ENCODE measurements at places on chromosomes 6 and 20.

DNA sequence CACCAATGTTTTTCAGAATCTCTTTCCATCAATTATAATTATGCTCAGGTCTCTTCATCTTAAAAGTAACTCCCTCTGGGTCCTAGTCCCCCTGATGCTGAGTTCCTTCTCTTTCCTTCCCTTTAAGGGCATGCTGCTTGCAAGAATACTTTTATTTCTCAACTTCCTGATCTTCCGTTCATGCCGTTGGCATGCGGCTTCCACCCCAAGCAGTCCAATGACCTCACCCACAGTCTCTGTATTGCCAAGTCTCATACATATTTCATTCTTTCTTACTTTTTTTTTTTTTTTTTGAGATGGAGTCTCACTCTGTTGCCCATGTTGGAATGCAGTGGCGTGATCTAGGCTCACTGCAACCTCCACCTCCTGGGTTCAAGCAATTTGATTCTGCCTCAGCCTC, 83.5 kb downstream of the NDUFAF5 start:
- DNase-seq, result no peak

- no peak for DNase-seq
These were observed 31.2 kb upstream of the SPDEF start for GRCh38 chr6:34587325-34587724.

GRCh38 chr6:10398446-10399218, 16.2 kb downstream of the TFAP2A start:
- DNase-seq, result no peak

DNA sequence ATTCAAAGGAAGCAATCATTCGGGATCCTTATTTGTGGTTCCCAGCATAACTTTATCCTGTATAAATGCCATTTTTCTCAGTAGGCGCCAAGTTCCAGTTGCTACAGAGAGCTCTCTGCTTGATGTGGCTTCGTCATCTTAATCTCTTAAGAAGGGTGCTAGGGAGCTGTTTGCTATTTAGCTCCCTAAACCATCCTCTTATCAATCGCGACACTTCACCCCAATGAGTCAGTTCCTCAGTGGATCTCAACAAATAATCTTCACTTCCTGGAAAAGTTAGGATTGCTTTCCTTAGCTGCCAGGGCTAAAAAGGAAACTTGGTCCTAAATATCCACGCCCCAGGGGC, 1.3 kb upstream of the NKAIN2 start:
- no peak for DNase-seq

DNA sequence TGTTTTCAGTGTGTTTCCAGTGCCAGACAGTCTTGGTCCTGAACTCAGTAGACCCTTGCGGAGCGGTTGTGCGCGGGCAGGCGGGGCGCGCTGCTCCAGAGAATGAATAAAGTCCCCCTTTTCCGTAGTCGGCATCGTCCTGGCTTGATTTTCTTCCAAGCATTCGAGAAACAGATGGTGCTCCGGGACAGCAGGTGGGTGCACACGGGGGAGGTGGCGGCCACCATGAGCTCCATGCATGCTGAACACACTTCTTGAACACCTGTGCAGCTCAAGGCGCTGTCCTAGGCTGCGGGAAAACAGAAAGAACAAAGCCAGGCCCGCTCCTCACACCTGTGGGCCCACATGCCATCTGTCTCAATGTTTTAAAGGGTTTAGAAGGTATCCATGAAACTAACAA, 125.2 kb downstream of the TAF4 start:
- no peak for DNase-seq

DNA sequence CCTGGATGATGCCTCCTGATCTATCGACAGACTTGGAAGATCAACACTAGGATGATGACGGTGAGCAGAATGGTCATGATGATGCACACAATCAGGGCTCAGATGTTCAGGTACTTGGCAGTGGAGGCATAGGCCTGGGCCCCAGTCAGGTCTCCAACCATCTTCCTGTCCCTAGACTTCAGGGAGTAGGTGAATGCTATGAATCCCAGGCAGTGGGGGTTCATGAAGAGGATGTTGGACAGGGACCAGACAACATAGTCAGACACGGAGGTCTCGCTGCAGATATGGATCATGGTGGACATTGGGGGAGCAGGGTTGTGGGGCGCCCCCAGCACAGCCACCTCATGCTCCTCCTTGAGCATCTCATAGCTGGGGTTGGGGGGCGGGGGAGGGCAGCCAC, 27.5 kb downstream of the HLA-F start:
- DNase-seq, result no peak

DNA sequence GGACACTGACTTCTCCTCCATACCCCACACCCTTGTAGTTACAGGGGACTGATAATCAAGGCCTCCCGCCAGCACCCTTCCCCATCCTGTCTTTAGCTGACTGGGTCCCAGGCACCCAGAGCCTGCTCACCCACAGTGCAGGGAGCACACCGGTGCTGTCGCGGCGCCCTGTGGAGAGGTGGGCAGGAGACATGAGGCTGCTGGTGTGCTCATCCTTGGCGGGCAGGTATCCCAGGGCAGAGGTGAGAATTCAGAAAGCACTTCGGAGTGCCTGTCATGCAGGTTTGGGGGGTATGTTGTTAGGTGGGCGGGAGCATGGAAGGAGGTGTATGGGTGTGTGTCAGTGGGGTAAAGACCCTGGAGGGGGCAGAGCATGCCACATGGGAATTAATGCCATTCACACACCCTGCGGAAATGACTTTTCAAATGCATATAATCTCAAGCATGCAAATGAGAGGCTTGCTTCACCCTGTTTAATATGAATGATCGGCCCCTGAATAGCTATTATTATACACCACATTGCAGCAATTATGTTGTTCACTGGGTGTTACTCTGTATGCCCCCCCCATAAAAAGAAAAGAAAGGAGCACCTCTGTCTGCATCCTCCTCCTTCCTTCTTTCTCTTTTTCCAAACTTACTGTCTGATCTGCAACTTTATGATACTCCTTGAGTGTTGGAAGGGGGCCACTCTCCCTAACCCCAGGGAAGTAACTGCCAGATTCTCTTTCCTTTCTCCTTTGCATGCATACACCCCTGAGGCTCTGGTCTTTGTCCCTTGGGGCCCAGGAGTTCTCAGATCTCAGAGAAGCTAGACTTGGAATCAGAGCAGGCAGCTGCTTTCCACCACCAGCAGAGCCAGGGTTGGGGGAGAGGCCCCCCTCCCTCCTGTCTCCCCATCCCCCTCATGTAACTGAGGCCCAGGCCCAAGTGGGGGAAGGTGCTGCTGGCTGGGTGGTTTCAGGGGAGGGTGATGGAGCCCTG, 16.0 kb downstream of the FOXP4 start:
- no peak for DNase-seq

DNA sequence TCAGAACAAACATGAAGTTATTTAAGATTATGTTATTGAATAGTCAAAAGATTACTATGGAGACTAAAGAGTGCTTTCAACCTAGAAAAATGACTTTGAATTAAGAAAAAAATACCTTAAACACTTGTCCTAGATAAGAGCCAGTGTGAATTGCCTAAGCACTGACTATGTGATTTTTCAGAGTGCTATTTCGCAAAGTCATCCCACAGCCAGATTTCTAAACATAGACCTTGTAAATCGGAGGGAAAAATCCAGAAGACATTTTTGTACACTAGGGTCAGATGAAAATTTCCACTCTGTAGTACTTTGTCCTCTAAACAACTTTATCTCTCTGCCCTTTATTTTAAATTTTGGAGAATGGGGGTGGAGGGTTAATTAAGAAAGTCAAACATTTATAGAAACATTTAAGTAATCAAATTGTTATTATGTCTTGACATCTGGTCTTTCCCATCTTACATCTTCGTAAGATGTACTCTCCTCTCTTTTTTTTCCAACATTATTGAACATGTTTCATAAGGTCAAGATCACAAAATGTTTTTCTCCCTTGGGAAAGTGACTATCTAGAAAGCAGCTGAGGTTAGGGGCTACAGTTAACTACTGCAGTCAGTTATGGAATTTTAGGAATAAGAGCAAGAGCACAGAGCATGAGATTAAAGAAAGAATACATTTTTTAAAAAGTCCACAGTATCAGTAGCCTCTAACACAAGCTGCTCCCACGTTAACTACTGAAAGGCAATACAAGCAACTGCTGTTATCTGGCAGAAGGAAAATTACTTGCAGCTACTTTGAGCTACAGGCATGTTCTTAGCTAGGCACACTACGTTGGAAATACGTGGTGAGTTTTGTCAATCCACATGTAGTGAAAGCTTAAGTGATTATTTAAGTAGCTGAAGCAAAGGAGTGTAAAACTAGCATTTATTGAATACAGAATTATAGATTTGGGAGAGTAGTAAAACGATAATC, 648.5 kb downstream of the HTR1B start:
- DNase-seq, result no peak

- DNase-seq, result no peak
These were observed 47.7 kb downstream of the SCML4 start for GRCh38 chr6:107776415-107776814.

DNA sequence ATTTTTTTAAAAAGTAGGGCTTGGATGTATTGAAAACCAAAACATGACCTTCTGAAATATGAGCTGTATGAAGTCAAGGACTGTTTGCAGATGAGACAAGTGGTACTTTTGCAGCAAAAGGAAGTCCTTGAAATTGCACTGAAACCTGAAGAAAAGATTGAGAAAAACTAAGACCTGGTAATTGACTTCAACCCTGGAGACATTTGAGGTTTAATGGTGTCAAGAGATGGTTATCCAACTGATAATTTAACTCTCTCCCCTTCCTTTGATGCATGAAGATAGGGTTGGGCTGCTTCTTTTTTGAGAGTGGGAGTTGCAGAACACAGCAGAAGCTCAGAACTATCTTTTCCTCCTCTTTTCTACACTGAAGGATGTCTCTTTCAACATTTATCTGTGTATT, 180.9 kb upstream of the DTNBP1 start:
- DNase-seq, result no peak

- DNase-seq, result no peak
These were observed 116.2 kb downstream of the GMDS start for GRCh38 chr6:2129182-2129621.

GRCh38 chr20:34562641-34563040, 4.1 kb downstream of the MAP1LC3A start:
- DNase-seq, result no peak

DNA sequence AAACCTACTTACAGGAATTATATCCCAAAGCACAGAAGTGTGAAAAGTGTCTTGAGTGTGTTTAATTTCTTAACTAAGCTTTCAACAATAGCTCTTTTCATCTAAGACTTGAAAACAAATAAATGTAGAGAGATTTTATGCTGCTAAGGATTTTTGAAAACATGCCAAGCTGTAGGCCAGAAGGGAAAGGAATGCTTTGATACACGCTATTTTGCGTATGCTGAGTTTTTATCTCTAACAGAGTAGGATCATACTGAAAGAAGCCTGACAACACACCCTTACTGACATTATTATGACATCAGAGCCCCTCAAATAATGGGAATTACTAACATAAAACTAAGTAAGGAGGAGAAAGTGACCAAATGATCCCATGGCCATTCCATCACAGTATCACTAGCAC, 265.5 kb downstream of the KHDC1L start:
- DNase-seq, result no peak

- DNase-seq, result no peak
These were observed 204.2 kb upstream of the ASCC3 start for GRCh38 chr6:101085327-101085726.

GRCh38 chr6:129555206-129555832, 154.7 kb downstream of the ARHGAP18 start:
- no peak for DNase-seq

GRCh38 chr6:78629154-78629721, 238.1 kb upstream of the IRAK1BP1 start:
- DNase-seq, result no peak

- DNase-seq, result no peak
These were observed 68.3 kb downstream of the AFG1L start for GRCh38 chr6:108363113-108363512.

GRCh38 chr6:44477293-44477894, 89.9 kb downstream of the CDC5L start:
- DNase-seq, result no peak

DNA sequence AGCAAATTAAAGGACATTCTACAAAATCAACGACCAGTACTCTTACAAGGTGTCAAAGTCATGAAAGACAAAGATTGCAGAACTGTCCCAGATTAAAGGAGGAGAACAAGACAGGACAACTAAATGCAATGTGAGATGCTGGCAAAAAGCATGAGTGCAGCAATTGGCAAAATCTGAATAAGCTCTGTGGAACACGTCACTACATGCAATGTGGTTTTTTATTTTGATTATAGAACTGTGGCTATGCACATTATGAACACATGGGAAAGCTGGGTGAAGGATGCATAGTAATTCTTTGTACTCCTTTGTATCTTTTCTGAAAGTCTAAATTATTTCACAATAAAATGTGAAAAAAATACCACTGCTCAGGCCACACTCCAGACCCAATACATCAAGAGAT, 509.4 kb downstream of the KIF16B start:
- no peak for DNase-seq

DNA sequence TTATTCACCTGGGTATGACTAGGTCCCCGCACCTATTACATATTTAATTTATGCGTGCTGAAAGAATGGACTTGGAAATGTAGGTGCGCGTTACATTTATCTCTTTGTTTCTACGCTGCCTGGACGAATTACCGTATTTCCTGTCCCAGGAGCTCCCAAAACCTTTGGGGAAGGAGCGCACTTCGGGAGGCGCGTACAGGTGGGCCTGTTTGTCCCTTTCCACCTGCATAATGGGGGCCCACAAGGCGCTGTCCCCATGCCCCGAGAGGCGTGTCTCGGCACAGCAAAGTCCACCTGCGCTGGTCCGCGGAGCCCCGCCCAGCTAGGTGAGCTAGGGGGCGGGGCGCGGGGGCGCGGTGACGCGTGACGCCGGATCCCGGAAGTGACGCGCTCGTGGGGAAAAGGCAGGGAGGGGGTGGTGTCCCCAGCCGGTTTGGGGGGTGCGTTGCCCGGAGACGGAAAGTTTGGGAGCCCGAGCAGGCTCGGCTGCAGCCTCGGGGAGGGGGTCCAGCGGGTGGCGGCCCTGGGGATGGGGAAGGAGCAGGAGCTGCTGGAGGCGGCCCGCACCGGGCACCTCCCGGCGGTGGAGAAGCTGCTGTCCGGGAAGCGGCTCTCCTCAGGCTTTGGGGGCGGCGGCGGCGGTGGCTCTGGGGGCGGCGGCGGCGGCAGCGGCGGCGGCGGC, at the start of gene ANKS1A:
Gene ANKS1A (plus strand): TSS at position 382 of the 682 bp plus-strand sequence. CDS start 148 bp downstream, at position 530.
- DNase-seq, result peak; percentile 84

- DNase-seq, result no peak
These were observed 399.5 kb downstream of the QKI start for GRCh38 chr6:163813979-163814493.

- DNase-seq, result no peak
These were observed 143.4 kb upstream of the PHACTR1 start for GRCh38 chr6:12572896-12573827.

GRCh38 chr6:70337743-70338105, 34.8 kb upstream of the COL9A1 start:
- DNase-seq, result no peak

- DNase-seq, result no peak
These were observed 189.0 kb upstream of the SOX4 start for GRCh38 chr6:21404577-21404976.
